Left colon (tissue), 2 donors: ENCODE measurements at places on chromosomes 11 and 22. TPM values are rescaled to one million over a fixed set of nuclear protein-coding genes. Genes with fewer than 3 reads are reported as not detected.
A peak's percentile ranks its signal among the peaks of the same experiment; 100 is the strongest.

DNA sequence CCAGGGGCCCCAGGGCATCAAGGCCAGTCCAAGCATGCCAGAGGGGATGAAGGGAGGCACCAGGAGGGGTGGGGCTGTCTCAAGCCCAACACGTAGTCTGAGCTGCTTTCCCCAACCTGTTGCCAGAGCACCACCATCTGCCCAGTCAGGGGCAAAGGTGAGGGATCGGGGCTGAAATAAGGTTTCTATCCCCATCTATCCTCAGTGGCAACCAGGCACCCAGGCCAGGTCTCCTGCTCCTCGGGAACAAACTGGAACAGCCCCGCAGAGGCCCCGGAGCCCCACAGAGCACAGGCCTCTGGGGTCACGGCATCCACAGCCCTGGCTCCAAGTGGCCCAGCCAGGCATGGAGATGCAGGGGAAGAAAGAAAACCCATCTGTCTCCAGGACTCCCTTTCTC is 19.3 kb downstream of the STARD10 start:
- no peak for DNase-seq

NRIP3 gene
- total RNA-seq = 0.75 TPM

CHADL gene
- total RNA-seq = 2.6 TPM

GRCh38 chr22:22408731-22409696 is 99.5 kb downstream of the ZNF280B start:
- DNase-seq = no peak

GRCh38 chr22:43113526-43114251 is 3.1 kb downstream of the BIK start:
- DNase-seq = peak; percentile 63

GRCh38 chr11:116112087-116112935 is 608.1 kb upstream of the CADM1 start:
- no peak for DNase-seq

ANKK1 gene
- total RNA-seq = 0.15 TPM

SLC1A2 gene
- total RNA-seq = 0.50 TPM

DNA sequence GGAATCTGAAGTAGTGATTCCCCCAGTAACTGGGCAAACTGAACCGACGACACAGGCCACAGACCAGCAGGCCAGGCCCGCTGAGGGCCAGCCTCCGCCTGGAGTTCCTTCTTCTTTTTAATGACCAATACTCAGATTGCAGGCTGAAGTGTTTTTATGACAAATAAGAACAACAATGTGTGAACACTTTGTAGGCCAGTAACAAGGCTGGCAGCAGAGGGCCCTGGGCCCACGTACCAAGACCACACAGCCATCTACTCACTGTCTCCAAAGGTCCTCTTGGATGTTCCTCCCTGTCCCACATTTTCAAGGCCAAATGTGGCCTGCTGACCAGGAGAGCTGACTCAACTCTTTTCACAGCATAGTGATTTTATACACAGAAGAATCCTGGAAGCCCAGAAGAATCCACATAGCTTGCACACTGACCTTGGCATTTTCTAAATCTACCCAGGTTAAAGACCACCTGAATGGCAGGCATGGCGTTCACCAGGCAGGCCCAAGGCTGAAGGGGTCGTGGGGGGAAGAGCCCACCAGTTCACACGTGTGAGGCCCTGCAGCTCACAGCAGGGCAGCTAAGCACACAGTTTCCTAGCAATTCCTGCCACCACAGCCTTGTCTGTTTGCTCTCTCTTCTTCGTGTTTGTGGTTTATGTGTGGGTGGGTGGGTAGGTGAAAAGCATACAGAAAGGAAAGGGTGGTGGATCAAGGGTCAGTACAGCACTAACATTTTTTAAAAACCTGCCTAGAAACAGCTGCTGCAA is 13.3 kb downstream of the SMCO4 start:
- DNase-seq = no peak

DGAT2 gene
- total RNA-seq = 3.3 TPM

CLMP gene
- total RNA-seq = 6.7 TPM

DNA sequence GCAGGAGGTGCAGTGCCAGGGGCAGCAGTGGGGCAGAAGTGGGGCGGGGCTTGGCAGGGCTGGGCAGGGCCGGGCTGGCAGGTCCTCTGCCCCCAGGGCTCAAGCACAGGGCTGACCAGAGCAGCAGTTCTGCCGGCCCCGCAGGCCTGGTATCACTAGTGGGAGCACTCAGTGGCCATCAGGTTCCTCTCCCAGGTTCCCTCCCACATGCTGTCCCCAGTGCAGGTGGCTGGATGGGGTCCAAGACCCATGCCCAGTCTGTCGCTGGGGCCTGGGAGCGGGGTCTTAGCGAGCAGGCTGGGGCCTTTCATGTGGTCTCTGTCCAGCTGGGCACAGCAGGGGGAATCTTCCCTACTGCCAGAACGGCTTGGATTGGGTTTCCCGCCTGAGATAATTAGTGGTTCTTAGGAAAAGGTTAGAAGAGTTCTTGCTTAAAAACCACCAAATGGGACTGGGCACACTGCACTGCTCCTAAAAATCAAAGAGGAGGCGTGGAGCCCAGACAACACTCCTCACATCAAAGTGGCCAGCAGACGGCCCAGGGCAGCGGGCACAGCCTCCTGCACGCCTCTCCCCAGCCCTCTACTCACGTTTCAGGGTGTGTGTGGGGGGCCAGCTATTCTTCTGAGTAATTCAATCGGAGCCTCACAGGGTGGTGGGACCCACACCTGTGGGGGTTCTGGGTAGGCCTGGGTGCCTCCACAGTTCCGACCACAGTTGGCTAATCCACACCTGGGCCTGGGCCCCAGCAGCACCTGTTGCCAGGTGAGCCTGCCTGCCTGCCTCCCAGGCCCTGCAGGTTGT is 45.6 kb downstream of the TPCN2 start:
- DNase-seq = no peak

DNA sequence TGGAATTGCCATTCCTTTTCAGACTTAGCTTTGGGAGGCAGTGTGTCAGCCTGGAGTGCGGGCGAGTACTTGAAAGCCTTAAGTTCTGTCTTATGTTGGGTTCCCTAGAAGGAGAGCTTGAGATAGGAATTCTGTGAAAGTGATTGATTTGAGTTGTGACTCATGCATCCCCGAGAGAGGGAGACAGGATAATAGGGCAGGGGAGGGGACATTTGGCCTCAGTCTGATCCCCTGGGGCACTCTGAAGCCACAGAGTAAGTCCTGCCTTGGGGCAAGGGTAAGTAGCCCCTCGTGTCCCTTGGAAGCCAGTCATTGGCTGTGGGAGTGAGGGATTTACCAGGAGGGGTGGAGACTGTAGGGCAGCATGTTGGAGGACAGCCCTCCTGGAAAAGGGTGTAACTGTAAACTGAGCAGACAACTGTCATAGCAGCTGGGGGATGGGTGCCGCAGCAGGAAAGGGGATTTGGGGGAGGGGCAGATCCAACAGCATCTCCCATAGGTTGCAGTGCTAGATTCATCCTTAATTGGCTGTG is 44.0 kb downstream of the KIAA1671 start:
- DNase-seq = peak; percentile 59

DNA sequence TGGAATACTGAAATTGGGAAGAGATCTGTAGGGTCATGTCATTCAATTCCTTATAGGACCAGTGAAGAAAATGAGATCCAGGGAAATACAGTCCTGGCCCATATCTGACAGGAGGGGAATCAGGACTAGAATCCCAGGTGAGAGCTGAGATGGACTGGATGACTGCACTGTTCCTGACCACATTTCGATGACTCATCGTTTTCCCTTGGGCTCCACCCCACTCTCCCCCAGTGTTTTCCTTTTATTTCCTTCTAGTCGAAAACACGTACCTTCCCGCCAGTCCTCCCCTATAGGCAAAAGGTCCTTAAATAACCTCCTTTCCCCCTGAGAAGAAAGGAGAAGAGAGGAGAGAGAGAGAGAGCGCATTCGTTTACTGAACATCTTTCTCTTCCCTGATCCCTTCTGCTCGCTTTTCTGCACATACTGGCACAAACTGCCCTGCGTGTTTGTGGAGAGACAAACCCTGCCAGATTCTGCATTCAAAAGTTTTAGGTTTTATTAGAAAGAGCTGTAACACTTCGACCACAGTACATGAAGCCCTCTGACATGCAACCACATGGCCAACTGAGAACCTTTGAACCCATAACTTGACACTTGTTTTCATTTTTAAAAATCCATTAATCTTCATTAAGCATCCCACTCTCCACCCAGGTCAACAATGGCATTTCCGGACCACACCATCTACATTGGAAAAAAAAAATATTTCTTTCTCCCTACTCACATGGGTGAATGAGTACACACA is 565.7 kb downstream of the METTL15 start:
- DNase-seq = no peak

GRCh38 chr22:17769013-17769715 is 5.1 kb downstream of the BID start:
- no peak for DNase-seq

OR52N4 gene
- not detected for total RNA-seq

RFPL2 gene
- total RNA-seq = 0.17 TPM

DNA sequence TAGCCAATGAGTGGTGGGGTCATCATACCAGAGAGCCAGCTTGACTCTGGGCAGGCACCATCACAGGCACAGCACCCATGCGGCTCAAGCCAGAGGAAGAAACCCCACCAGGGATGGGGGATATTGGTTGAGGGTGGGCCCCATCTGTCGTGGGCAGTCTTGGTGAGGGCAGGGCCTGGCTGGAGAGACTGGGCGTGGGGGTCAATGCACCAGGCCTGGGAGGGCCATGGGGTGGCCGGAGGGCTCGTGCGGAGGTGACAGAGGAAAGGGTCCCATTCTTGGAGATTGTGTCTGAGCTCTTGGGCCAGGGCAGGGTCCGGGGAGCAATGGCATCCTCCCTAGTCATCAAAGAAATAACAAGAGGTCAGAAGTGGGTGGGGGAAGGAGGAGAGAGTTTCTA is 1.6 kb upstream of the VSIG2 start:
- no peak for DNase-seq

SEPTIN3 gene
- total RNA-seq = 0.43 TPM

DNA sequence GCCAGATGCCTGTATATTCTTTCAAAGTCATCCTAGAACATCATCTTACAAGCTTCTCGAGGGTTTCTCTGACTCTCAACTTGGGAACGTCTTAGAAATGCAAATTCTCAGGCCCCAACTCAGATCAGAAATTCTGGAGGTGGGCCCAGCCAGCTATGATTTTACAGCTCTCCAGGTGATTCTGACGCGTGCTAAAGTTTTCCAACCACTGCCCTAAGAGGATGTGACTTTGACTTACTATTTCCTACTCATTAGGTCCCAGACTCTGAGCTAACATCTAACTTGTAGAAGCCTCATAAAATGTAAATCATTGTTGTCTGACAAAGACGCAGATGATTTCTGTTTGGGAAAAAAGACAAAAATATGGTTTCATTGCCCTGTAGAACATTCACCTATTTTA is 61.1 kb downstream of the IRAG1 start:
- DNase-seq = no peak

DNA sequence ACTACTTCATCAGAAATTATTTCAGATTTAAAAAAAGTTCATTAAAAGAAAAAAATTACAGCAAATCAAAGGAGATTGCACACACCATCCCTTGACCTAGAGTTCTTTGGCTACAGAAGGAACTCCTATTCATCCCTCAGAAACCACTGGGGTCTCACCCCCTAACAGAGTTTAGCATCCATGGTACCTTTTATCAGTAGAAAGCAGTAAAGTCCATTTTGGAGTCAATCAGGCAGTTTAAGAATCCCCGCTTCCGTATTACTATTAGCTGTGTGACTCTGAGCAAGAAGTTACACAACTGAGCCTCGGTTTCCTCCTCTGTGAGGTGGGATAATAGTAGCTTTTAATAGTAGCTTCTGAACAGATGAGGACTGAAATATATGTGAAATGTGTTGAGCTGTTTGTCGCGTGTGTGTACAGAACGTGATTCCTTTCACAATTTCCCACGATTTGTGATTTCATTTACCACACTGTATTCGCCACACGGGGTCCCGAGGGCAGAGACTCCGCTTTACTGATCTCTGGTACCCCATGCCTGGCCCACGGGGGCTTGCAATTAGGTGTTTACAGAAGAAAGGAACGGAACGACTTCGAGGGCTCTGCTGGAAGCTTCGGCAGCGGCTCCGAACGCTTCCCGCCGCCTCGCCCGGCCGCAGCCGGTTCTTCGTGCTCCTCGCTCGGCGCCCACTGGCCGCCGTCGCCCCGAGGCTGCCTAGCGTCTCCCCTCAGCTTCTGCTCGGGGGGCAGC is 72.5 kb upstream of the ZBED5 start:
- DNase-seq = no peak

GRCh38 chr11:95222817-95223216 is 8.2 kb downstream of the SESN3 start:
- no peak for DNase-seq

LRRC56 gene
- total RNA-seq = 4.7 TPM

SHANK3 gene
- total RNA-seq = 4.8 TPM

CRYBA4 gene
- not detected for total RNA-seq

- no peak for DNase-seq
These were observed at the start of gene OR8K1 for GRCh38 chr11:56345739-56346138. OR8K1 (plus strand) TSS chr11:56346039; CDS start chr11:56346039, 0 bp downstream.

CLDN5 gene
- 27.7 TPM for total RNA-seq

DNA sequence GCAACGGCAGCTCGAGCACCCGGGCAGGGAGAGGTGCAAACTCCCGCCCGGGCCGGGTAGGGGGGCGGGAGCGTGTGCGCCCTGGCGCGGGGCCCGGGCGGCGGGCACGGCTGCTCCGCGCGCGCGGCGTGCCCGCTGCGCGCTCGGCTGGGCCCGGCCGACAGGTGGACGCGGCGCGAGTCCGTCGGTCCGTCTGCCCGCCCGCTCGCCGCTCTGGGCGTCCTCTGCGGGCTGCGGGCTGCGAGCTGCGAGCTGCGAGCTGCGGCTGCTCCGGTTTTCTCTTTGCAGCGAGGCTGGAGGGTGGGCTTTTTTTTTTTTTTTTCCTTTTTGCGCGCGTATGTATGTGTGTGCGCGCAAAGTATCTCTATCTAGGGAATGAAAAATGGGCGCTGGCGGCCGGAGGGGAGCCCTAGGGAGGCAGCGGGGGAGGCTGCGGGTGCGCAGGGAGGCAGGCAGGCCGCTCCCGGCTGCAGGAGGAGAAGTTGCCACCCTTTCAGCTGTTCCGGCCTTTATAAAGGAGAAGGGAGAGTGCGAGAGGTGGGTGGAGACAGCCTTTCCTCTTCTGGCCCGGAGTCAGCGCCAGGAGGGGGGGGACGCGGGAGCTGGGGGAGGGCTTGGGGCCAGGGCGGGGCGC is at the start of gene PDGFB:
PDGFB (minus strand) TSS at position 487 of the 634 bp plus-strand sequence. CDS start 1,019 bp downstream, outside the sequence.
- DNase-seq = no peak

DNA sequence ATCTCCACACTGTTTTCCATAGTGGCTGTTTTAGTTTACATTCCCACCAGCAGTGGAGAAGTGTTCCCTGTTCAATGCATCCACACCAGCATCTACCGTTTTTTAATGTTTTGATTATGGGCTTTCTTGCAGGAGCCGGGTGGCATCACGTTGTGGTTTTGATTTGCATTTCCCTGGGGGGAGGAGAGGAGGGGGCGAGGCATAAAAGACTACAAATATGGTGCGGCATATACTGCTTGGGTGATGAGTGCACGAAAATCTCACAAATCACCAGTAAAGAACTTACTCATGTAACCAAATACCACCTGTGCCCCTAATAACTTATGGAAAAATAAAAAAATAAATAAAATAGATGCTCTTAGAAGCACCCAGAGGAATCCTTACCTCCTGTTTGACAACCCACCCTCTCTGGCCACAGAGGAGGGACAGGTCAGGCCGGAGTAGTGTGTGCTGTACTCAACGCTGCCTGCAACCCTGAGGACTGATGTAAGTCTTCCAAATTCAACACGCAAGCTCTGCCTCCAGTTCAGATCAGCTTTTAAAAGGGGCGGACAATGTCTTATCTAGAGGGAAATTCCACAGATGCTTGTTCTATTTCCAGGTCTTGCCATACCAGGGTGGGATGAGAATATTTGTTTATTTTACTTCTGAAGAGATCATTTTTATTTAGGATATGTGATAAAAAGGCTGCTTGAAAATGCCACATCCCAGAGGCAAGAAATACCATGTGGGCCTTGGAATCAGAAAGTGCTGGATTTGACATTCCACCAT is 329.6 kb upstream of the B3GAT1 start:
- no peak for DNase-seq

- DNase-seq = no peak
These were observed 10.4 kb upstream of the LINC01488 start for GRCh38 chr11:69470793-69471728.
